Activated naive CD4-positive, alpha-beta T cell (primary cell): ENCODE measurements at places on chromosomes 7 and 10.

GRCh38 chr7:124777268-124777667, 11.7 kb upstream of the GPR37 start:
- no peak for DNase-seq

GRCh38 chr10:79142064-79142491, 73.3 kb downstream of the ZMIZ1 start:
- no peak for DNase-seq

DNA sequence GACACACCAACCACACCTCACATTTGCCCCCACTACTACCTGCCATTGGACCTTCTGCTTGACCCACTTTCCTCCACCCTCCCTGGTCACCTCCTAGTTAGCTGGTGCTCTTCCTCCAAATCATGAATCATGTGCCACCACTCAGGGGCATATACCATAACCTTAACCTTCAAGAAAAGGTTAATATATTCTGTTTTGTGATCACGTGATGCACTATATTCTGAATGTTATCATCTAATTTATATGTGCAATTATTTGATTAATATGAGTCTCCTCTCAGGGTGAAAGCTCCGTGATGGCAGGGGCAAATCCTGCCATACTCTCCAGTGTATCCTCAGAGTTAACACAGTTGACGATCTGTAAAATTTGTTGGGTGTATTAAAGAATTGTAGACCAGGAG, 635.5 kb downstream of the XPNPEP1 start:
- DNase-seq: no peak

- DNase-seq: no peak
These were observed 122.4 kb downstream of the PLXNA4 start for GRCh38 chr7:132453826-132454225.

GRCh38 chr7:37416378-37417106, 32.1 kb downstream of the ELMO1 start:
- no peak for DNase-seq

DNA sequence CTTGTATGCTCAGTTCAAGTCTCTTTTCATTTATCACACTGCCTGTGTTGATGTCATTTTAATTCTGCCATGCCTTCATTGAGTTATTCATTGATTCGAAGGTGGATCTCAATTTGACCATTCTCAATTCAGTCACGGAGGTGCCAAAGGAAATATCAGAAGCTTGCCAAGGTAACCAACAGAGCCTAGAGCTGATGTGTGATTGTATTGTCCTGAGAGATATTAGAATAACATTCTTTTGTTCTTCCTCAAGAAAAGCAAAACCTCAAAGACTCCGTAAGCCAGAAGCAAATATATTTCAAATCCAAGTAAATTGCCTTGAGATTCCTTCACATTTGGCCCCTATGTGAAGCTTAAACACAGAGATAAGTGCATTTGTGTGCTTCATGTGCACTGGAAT, 345.3 kb downstream of the CXCL12 start:
- no peak for DNase-seq
